ENCODE measurements at places on chromosomes 12 and 14.

DNA sequence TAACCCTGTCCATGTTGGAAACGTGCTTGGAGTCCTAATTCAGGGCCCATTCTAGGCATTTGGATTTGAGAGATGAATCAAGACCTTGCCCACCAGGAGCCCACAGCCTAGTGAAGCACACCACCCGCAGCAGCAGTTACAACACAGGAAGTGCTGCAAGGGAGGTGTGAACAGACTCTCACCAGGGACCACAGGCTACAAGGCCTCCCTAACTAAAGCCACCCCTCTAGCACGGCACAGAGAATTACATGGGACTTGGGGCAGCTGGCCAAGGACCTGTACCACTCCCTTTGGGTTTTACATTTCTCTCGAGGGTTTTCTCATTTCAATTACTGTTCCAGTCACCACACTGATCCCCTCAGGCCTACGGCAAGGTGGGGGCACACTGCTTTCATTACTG is 49.5 kb upstream of the FOXN3 start:
- H3K4me3 ChIP-seq, result no peak overlapping the region
- peaks cover 14% of the 10 kb centered on the region for H3K4me1 ChIP-seq
- DNase-seq, result no peak
- no peaks in the 10 kb centered on the region for H3K36me3 ChIP-seq

- H3K27ac ChIP-seq, result no peak overlapping the region
- no peaks in the 10 kb centered on the region for H3K27me3 ChIP-seq
- no peaks in the 10 kb centered on the region for H3K4me1 ChIP-seq
- H3K4me3 ChIP-seq, result no peak overlapping the region
These were observed 98.3 kb upstream of the ESRRB start for GRCh38 chr14:76277586-76278130.

- H3K4me3 ChIP-seq, result no peak overlapping the region
- peak; percentile 71 for DNase-seq
- H3K27ac ChIP-seq, result no peak overlapping the region
- H3K4me1 ChIP-seq, result no peaks in the 10 kb centered on the region
These were observed 62.9 kb upstream of the NID2 start for GRCh38 chr14:52131640-52132320.

GRCh38 chr12:47967461-47968321 is 4.3 kb downstream of the TMEM106C start:
- no peak overlapping the region for H3K27ac ChIP-seq
- DNase-seq, result peak; percentile 48
- H3K36me3 ChIP-seq, result peaks cover 2% of the 10 kb centered on the region
- peaks cover 15% of the 10 kb centered on the region for H3K4me1 ChIP-seq

DNA sequence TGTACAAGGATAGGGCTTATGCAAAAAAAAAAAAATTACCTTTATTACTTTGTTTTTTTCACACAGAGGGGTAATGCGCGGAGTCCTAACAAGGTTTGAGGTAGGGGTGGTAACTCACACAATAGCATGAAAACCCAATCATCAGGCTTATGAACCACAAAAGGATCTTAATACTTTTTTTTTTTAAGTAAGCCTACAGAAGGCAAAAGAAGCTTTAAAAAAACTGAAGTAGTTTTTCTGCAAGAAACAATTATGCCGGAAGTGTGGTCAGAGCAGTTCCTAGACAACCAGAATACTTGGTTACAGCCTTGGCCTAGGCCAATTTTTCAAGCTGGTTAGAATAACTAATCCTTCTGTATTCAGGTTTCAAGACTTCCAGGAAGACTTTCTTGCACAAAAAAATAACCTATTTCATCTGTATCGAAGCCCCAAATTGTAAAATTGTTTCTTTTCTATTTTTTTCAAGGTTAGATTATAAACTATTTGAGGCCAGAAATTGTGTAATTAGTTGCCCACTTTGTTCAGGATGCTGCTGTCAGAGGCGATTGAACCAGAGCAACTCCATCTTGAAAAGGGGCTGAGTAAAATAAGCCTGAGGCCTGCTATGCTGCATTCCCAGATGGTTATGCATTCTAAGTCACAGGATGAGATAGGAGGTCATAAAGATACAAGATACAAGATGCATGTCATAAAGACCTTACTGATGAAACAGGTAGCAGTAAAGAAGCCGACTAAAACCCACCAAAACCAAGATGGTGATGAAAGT is 1.8 kb upstream of the GNS start:
- DNase-seq, result no peak
- H3K4me1 ChIP-seq, result peaks cover 6% of the 10 kb centered on the region
- no peak overlapping the region for H3K27ac ChIP-seq
- no peak overlapping the region for H3K4me3 ChIP-seq
- no peaks in the 10 kb centered on the region for H3K27me3 ChIP-seq
- no peaks in the 10 kb centered on the region for H3K36me3 ChIP-seq

GRCh38 chr12:128657378-128657777 is 166.4 kb downstream of the SLC15A4 start:
- H3K27ac ChIP-seq, result no peak overlapping the region
- H3K4me3 ChIP-seq, result no peak overlapping the region
- no peak for DNase-seq
- H3K4me1 ChIP-seq, result no peaks in the 10 kb centered on the region

GRCh38 chr12:66398931-66399910 is 96.9 kb downstream of the HELB start:
- no peaks in the 10 kb centered on the region for H3K27me3 ChIP-seq
- H3K4me1 ChIP-seq, result no peaks in the 10 kb centered on the region
- H3K4me3 ChIP-seq, result no peak overlapping the region
- H3K27ac ChIP-seq, result no peak overlapping the region

GRCh38 chr12:617304-617915 is 45.8 kb downstream of the NINJ2 start:
- peaks cover 59% of the 10 kb centered on the region for H3K4me1 ChIP-seq
- H3K27ac ChIP-seq, result peak overlapping the region; percentile 86
- peak; percentile 83 for DNase-seq
- H3K36me3 ChIP-seq, result no peaks in the 10 kb centered on the region
- no peaks in the 10 kb centered on the region for H3K27me3 ChIP-seq

DNA sequence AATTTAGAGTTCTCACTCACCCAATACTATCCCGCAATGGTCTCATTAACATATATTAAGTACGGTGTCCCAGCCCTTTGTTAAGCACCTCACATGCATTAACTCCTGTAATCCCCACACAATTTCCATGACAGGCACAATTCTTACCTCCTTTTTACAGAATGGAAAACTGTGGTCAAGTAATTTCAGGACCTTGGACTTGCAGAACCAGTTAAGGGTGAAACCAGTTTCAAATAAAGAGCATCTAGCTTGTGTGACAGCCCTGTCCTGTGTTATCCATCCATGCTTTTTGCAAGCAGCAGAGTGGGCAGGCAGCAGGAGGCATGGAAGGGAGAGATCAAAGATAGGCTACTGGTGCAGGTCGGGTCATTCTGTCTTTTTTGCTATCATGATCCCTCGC is 470.8 kb downstream of the NELL2 start:
- DNase-seq, result no peak
- no peaks in the 10 kb centered on the region for H3K36me3 ChIP-seq
- no peak overlapping the region for H3K27ac ChIP-seq
- no peaks in the 10 kb centered on the region for H3K4me1 ChIP-seq
- no peaks in the 10 kb centered on the region for H3K27me3 ChIP-seq

- H3K4me3 ChIP-seq, result no peak overlapping the region
- no peak for DNase-seq
- H3K27ac ChIP-seq, result no peak overlapping the region
- H3K36me3 ChIP-seq, result no peaks in the 10 kb centered on the region
- H3K4me1 ChIP-seq, result peaks cover 4% of the 10 kb centered on the region
- no peaks in the 10 kb centered on the region for H3K27me3 ChIP-seq
These were observed 6.3 kb downstream of the MIS18BP1 start for GRCh38 chr14:45246691-45247090.

DNA sequence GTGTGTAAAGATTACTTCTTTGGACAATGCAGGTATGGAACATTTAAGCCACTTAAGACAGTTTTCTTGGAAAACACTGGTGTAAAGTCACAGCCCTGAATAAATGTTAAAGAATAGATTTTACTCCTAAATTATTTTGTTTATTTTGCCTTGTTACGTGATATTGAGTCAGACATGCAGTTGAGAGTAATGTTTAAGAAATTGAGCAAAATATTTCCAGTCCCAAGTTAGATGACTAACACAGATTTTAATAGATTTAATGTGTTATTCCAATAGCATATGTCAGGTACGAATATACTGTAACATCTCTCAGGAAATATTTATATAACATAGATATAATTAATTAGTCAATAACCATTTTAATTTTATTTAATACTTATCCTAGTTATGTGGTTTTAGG is 1361.7 kb downstream of the FSCB start:
- H3K27ac ChIP-seq, result no peak overlapping the region
- no peaks in the 10 kb centered on the region for H3K36me3 ChIP-seq
- H3K4me1 ChIP-seq, result peaks cover 10% of the 10 kb centered on the region
- no peaks in the 10 kb centered on the region for H3K27me3 ChIP-seq
- DNase-seq, result no peak

DNA sequence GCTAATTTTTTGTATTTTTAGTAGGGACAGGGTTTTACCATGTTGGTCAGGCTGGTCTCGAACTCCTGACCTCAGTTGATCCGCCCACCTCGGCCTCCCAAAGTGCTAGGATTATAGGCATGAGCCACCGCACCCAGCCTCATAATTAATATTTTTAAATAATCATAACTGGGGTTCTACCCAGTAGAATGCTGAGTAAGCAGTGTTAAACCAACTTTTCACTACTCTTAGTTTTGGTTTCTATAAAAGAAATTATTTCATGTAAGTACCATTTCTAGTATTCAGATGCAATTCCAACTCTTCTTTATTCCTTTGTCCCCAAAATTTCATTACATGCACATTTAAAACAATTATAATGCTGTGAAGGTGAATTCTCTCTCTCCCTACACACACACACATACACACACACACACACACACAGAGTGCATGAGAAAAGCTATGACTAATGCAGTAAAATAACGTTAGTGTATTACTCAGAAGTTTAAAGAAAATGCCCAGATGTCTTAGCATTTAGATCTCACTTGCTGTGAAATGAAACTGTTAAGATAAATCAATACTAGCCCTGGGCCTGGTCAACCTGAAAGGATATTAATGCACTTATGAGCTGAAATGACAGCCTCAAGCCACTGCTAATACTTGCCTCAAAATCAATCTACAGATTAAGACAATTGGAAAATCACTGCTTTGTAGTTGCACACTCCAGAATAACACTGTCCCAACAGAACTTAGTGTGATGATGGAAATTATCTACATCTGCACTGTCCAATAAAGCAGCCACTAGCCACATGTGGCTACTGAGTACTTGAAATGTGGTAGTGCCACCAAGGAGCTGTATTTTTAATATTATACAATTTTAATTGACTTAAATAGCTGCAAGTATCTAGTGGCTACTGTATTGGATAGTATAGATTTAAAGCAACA is 36.0 kb downstream of the PTPN21 start:
- H3K27me3 ChIP-seq, result no peaks in the 10 kb centered on the region
- no peak overlapping the region for H3K4me3 ChIP-seq
- no peak for DNase-seq
- peaks cover 5% of the 10 kb centered on the region for H3K4me1 ChIP-seq

- no peaks in the 10 kb centered on the region for H3K4me1 ChIP-seq
- H3K4me3 ChIP-seq, result no peak overlapping the region
- H3K27me3 ChIP-seq, result no peaks in the 10 kb centered on the region
- DNase-seq, result no peak
These were observed 56.3 kb downstream of the SLC6A15 start for GRCh38 chr12:84856156-84856900.

DNA sequence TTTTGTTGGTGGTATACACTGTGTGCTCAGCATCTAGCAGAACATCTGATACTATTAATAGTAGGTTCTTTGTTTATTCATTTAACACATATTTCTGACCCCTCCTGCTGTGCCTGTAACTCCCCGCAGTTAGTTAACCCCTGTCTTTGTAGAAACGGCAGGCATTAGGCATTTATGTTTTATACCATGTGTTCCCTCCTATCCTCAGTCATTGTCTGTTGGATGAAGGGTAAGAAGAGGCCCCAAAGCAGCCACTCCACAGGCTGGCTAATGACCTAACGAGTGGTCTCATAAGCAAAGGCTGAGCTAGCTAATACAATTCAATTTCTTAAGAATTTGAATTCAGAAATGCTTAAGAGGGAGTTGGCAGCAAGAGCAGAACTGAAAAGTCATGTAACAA is 170.8 kb downstream of the TMX1 start:
- H3K4me1 ChIP-seq, result no peaks in the 10 kb centered on the region
- H3K36me3 ChIP-seq, result no peaks in the 10 kb centered on the region
- no peak overlapping the region for H3K4me3 ChIP-seq
- no peak for DNase-seq
- no peaks in the 10 kb centered on the region for H3K27me3 ChIP-seq

DNA sequence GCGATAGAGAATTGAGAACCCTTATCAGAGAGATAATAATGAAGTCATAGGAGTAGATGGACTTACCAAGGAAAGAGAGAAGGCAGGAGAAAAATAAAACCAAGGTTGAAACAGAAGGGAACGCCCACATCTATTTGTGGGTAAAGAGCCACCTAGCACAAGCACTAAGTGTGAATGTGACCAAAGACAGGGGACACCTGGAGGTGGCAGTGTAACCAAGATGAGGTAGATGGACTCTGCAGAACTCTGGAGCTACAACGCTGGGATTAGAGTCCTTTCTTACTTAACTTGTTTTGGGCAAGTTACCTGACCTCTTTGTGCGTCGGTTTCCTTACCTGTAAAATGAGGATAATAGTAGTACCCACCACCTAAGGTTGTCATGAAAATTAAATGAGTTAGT is 101.9 kb downstream of the SLC5A8 start:
- no peak for DNase-seq
- H3K27ac ChIP-seq, result no peak overlapping the region
- H3K36me3 ChIP-seq, result no peaks in the 10 kb centered on the region

DNA sequence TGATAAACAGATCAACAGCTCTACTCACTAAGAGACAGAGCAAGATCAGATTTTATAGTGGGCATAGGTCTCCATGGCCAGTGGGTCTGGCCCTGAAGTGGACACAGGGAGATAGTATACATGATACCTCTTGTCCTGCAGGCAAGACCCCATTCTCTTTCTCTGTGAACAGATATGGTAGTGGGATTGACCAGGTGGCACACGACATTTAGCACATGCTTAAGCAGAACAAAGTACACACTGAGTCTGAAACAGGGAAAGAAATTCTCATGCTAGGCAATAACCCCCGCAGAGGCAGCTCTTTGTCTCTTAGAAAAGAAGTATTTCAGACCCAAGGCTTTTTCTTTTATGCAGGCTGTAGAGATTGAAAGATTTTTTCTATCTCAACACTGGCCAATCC is 1331.2 kb downstream of the FSCB start:
- DNase-seq, result no peak
- no peak overlapping the region for H3K4me3 ChIP-seq
- no peak overlapping the region for H3K27ac ChIP-seq
- no peaks in the 10 kb centered on the region for H3K4me1 ChIP-seq
- no peaks in the 10 kb centered on the region for H3K36me3 ChIP-seq
- no peaks in the 10 kb centered on the region for H3K27me3 ChIP-seq

GRCh38 chr14:68687746-68688145 is 105.1 kb downstream of the ZFP36L1 start:
- DNase-seq, result no peak
- no peak overlapping the region for H3K27ac ChIP-seq
- no peak overlapping the region for H3K4me3 ChIP-seq
- H3K27me3 ChIP-seq, result no peaks in the 10 kb centered on the region
- no peaks in the 10 kb centered on the region for H3K36me3 ChIP-seq

All from psoas muscle (tissue), 8 donors.